ENCODE measurements at places on chromosomes 2 and 18.

DNA sequence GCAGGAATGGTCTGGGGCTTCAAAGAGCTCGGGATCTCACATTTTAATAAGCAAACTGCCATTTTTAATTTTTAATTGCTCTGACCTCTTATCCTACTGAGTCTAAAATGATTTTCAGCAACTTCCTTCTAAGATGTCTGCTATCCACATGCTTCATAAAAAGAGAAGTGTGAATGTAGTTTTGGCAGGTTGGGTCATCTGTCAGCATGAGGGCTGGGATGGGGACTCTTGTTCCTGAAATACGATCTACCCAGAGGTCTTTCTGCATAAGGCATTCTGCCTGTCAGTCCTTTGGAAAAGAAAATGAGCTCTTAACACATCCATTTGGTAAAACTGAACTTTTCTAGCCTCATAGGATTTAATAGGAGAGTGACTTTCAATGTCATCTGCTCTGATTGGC lies 252.8 kb upstream of the APCDD1 start:
- DNase-seq = no peak

DNA sequence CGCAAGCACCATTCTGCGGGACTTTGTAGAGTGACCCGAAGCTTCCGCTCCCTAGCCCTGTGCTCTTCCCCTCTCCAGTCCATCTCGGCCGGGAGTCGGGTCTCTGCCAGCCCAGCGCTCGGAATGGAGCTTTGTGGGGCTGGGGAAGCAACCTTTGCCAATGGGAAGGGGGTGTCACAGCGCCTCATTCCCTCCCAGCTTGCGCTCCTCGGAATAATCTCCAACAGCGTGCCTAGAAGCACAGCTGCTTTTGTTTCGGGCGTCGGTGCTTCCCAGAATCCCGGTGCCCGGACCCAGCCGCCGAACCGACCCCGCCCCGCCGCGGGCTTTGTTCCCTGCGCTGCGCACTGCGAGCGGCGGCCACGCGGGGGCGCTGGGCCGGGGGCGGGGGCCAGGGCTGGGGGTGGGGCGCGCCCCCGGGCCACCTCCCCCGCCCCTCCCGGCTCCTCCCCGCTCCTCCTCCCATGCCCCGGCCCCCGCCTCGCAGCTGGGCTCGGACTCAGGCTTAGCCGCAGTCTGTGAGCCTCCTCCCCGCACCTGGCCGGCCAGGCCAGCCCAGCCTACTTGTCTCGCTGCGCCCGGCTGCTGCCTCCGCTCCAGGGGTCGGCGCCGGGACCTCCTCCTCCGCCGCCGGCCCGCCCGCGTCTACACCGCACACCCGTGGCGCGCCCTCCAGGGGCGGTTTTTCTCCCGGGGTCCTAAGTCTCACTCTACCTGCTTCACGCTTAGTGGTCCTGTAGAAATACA lies 77.7 kb upstream of the SMAD2 start:
- peak; percentile 44 for DNase-seq

DNA sequence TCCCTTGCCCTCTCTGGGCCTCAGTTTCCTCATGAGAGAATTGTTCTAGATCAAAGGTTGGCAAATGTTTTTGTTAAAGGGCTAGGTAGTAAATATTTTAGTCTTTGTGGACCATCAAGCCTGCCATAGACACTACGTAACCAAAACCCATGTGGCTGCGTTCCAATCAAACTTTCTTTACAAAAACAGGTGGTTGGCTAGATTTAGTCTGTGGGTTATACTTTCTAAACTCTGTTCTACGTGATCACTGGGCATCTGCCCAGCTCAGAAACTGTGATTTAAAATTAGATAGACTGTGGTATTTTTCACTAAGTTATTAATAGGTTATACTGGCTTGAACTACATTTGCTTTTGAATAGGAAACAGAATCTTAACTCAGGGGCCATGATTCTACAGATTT lies 149.8 kb upstream of the DCC start:
- DNase-seq = no peak

- DNase-seq = no peak
Observed at GRCh38 chr18:63378919-63379638, 12.1 kb upstream of the KDSR start.

GRCh38 chr2:240960309-240960970 lies 38.0 kb upstream of the SNED1 start:
- peak; percentile 11 for DNase-seq

DNA sequence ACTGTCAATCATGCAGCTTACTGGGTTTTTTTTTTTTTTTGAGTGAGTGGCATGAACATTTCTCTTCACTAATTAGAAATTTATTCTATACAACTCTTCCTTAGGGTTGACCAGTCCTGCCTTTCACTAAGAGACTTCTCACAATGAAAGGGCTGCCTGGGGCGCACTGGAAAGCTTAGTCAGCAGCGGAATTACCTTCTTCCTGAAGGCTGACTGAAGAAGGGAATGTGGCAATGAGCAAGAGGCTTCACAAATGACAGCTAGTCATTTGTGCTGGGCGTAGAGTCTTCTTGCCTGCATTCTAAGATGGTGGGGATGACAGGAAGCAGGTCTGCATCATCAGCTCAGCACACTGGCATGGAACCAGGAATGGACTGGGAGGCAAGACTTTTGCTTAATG lies 15.6 kb upstream of the SCN3A start:
- no peak for DNase-seq

DNA sequence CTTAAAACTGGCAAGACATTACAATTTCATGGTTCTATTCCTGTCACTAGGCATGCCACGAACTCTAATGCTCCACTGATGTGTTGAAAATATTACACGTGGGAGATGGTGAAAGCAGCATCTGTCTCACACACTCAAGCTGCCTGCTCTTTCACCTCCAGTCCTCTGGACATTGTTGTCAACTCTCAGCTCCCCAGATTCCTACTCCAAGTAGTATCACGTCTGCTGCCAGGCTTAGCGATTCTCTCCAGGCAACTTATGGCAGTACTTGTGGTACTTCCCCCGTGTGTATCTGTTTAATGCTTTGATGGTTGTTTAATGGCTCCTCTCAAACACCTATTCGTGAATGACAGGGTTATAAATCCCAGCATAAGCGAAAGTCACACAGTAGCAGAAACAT lies 103.8 kb downstream of the TMEFF2 start:
- DNase-seq = no peak

GRCh38 chr2:134161170-134161547 lies 92.7 kb upstream of the MGAT5 start:
- no peak for DNase-seq

- no peak for DNase-seq
Observed at GRCh38 chr2:201182650-201183364, at the start of gene CASP10. CASP10 (plus strand) TSS chr2:201183141; CDS start chr2:201185778, 2,637 bp downstream.
